ENCODE measurements at places on chromosomes 16 and 17. TPM values are rescaled to one million over a fixed set of nuclear protein-coding genes. Genes with fewer than 3 reads are reported as not detected.
A peak's percentile ranks its signal among the peaks of the same experiment; 100 is the strongest.

- DNase-seq, result no peak
Observed at GRCh38 chr16:10343124-10343760, 42.6 kb upstream of the ATF7IP2 start.

DNA sequence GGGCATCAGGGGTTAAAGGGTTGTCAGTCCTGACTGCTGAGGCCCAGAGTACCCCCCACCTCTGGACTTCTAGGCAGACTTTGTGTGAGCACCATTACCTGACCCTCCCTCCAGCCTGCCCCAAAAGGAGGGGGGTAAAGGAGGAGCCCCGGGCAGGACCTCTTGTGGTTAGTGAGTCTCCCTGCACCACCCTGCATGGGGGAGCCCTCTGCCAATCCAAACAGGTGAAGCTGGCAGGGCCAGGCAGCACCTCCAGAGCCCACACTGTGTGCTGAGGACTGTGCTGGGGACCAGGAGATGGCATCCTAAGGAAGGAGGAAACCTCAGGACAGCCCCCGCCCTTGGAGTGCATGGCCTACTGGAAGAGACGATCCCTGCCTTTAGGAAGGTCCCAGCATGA lies 2.6 kb upstream of the KRT14 start:
- DNase-seq, result no peak

DNA sequence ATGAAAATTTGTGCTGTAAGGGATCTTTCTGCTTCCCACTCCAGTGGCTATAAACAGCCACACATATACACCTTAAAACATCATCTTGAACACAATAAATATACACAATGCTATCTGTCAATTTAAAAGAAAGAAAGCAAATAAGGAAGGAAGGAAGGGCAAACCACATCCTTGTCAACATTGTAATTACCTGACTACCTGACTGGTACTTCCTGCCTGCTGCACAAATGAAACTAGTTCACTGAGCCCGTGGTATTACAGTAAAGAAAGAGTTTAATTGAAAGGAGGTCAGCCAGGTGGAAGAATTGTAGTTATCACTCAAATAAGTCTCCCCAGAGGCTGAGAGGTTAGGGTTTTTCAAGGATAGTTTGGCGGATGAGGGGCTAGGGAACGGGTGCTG lies 344.4 kb upstream of the ASIC2 start:
- no peak for DNase-seq

DNA sequence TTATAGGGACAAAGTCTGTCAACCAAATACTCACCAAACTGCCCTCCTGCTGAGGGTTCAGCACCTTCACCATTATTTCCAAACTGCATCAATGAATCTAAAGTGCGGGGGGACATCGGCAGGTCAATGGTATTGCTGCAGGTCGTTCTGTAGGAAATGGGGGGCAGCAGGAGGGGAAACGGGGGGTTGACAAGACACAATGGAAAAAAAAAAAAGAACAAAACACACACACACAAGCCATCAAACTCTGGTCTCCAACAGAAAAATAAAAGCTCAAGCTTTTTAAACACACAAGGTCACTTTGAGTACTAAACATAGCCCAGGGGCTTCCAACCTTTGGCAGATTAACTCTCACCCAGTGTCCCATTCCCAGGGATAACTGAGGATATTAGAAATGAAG lies 28.5 kb downstream of the STAT5A start:
- no peak for DNase-seq

DNA sequence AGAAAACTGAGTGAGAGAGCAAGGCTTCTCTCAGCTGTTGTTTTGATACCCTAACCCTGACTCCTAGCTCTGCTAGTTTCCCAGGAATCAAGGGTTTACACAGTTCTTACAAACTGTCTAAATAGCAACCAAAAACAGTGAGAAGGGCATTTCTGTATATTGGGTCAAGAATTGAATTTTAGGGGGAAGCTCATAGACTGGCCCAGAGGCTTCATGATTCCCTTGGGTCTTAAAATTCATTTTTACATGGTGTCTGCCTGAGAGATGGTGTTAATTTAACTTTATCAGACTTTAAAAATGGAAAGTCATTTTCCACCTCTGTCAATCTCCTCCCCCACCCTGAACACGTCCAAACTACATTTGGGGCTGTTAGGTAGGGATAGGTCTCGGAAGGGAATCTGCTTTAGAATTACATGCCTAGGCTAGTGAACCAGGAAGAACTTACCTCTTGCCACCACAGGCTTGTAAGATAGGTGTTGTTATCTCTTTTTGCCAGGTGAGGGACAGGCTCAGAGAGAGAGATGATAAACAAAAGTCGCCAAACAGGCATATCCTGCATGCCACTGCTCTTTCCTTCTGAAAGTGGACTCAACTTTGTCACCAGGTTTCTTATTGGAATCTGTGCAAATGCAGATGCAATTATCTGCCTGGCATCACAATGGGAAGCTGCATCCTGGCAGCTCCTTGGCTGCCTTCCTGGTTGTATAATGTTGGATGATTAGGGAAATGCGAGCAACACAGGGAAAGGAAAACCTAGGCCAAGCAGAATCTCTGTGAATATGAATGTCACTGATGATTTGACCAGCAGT lies 3.1 kb downstream of the PHAF1 start:
- DNase-seq, result peak; percentile 34

DNA sequence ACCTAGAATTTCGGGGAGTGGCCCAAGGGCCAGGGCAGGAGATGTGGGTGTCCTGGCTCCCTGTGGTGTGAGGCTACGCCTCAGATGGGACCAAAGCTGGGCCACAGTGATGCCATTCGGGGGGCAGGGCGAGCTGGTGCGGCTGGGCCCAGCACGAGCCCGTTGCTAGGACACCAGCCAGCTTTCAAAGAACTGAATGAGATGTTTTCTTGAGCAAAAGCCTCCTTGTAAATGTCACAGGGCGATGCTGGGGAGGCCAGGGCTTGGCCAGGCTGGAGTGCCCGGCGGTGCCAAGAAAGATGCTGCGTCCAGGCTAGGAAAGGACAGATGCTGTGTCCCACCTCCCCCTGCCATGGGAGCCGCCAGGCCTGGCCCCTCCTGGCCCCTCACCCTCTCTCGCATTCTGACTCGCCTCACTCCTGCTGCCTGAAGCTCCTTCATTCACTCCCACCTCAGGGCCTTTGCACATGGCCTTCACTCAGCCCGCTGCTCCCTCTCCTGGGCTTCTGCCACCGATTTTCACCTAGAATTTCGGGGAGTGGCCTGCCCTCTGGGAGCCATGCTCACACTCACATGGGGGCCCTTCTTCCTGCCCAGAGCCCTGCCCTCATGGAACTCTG lies 39.1 kb downstream of the CPNE2 start:
- DNase-seq, result no peak

ATAD5 gene
- 2.7 TPM for total RNA-seq

DNA sequence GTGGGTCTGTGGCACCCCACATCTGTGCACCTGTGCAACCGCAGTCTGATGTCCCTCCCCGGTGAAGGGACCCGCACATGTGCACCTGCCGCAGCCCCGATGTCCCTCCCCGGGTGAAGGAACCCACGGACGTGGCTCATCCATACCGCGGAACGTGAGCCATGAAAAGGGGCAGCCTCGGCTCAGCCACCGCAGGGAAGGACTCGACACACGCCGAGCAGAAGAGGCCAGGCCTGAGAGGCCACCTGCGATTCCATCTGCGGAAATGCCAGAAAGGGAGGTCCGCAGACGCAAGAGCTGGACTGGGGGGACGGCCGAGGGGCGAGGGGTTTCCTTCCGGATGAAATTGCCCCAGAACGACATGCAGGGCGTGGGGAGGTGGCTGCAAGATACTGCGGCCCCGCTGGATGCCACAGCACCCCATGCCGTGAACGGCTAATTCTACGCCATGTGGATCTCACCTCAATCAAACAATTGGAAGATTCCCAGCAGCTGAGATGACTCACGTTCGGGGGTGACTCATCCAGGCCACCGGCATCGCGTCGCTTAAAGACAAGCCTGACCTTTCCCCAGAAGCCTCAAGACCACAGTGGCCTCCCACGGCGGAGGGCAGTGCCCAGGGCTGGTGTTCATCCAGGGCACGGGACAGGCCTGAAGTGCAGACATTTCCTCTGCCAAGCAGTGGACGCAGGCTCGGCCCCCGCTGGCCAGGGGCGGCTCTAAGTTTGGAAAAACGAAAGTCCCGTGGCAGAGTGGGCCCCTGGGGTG lies 21.0 kb downstream of the SOX8 start:
- no peak for DNase-seq

DNA sequence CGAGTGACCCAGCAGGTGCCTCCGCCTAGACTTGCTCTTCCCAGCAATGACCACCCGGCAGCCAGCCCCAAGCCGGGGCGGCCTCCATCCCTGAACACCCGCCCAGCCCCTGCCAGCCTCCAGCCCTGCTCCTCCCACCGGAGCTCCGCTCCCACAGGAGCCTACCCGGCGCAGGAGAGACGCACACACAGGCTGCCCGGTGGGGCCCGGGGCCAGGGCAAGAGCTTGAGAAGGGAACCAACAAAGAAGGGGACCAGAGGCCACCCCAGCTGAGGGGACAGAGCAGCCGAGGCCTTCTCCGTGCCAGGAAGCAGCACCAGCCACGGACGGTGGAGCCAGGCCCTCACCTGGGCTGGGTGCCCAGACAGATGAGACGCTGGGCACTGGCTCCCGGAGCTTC lies 13.8 kb downstream of the PKD1 start:
- DNase-seq, result no peak

DNA sequence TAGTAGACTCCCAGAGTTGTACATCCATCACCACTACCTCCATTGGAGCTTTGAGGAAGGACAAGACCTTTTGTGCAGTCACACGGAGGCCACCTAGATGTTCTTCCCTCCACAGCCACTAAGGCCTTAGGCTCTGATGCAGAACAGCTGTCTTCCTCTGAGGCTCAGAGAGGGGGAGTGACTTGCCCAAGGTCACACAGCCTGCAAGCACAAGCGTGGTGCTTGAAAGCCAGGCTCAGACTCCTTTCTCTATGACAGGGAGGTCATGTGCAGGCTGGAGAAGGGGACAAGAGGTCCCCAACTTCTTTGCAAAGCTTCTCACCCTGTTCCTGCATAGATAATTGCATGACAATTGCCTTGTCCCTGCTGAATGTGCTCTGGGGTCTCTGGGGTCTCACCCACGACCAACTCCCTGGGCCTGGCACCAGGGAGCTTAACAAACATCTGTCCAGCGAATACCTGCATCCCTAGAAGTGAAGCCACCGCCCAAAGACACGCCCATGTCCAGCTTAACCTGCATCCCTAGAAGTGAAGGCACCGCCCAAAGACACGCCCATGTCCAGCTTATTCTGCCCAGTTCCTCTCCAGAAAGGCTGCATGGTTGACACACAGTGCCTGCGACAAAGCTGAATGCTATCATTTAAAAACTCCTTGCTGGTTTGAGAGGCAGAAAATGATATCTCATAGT lies 12.7 kb downstream of the SCGB1C2 start:
- no peak for DNase-seq

- DNase-seq, result no peak
Observed at GRCh38 chr17:43737722-43738121, 20.9 kb downstream of the SOST start.

DNA sequence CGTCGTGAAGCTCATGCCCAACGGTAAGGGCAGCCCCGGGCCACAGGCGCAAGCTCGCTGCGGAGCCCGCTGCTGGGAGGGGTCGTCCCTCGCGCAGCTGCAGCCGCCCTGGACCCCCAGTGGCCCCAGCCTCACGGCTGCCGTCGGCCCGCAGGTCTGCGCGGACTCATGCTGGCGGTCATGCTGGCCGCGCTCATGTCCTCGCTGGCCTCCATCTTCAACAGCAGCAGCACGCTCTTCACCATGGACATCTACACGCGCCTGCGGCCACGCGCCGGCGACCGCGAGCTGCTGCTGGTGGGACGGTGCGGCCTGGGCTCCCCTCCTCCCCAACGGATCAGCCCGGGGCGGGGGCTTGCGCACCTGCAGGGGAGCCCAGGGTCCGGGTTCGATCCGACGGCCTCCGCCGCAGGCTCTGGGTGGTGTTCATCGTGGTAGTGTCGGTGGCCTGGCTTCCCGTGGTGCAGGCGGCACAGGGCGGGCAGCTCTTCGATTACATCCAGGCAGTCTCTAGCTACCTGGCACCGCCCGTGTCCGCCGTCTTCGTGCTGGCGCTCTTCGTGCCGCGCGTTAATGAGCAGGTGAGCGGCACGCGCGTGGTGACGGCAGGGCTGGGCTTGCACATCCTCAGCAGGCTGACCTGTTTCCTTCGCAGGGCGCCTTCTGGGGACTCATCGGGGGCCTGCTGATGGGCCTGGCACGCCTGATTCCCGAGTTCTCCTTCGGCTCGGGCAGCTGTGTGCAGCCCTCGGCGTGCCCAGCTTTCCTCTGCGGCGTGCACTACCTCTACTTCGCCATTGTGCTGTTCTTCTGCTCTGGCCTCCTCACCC lies 5.8 kb downstream of the SLC5A2 start:
- no peak for DNase-seq

DNA sequence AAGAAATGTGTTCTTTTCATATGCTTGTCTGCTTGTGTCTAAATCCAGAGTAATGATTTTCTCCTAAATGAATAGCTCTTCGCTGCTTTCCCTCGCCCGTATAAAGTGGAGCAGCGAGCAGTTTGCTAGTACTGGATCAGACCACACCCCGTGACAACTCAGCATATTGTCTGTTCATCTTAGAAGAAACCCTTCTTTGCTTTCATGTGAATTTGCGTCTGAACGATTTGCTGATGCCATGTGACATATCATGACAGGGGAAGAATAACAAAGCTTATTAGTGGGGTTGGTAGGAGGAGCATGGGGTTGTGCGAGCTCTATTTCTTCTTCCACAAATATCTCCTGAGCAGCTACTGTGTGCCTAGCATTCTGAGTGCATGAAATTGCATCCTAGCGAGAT lies 44.1 kb upstream of the CACNG4 start:
- no peak for DNase-seq

DNA sequence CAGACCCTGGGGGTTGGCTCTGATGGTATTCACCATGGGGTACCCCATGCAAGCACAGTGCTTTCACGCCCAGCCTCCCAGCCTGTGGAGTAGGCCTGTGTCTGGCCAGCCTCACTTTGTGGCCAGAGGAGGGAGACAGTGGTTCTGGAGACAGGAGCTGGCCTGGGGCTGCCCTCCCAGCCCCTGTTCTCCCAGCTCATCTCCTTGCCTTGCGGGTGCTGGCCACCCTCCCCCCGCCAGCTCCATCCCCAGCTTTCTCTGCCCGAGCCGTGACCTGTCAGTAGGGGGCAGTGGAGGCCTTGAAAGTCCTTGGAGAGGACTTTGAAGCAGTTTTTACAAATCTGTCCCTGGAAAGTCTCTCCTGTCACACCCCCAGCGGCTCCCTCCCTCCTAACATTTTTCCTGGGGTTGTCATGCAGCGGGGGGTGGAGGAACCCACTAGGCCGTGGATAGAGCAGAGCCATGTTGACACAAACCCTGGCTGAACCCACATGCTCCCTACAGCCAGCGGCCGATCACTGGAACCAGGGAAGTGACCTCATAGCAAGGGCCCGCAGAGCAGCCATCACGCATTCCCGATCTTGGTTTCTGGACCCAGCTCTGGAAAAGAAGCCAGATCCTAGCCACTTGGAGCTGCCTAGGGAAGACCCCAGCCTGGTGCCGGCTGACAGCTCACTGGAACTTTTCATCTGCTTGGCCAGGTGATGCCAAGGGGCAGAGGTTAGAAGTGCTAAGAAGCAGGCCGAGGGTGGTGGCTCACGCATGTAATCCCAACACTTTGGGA lies 289.4 kb downstream of the SEC14L1 start:
- peak; percentile 99 for DNase-seq

GRCh38 chr16:67207249-67208091 lies 8.5 kb downstream of the ELMO3 start:
- no peak for DNase-seq

Data from vagina (tissue), 2 donors.